ENCODE measurements at places on chromosomes 2 and 18.

DNA sequence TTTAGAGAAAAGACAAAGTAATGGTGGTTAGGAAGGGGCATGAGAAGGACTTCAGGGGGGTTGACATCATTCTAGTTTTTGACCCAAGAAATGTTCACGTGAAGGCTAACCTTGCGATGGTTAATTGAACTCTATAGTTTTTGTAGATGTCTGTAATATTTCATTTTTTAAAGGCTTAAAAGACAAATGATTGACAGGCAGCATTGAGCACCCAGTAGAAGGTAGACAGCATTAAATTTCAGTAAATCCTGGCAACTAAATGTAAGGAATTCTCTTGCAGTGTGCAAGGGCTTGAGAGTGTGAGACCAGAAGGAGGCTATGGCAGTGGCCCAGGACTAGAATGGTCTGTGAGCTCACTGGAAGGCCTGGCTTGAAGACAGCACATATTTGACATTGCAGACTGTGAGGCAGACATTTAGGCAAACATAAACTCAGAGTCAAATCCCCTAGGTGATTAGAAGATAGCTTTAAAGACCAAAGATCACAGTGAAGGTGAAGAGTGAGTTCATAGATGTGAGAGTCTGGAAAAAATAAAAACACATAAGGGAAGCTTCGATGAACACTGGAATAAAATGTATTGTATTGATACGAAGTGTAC lies 100.1 kb upstream of the MAP4K4 start:
- DNase-seq, result no peak

DNA sequence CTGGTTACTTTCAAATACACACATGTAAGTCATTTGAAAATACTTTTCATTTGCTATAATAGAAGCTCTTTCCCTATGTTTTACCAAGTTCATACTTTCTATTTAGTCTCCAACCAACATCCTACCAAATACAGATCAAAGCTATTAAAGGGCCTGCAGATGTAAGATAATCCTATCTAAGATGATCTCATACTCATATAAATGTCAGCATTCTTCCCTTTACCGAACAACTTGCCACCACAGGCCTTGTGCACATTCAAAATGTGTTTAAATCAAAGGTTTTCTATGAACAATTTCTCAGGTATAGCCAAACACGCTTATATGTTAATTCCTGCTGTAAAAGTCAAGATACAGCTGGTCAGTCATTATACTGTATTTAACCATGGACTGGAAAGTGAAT lies 23.3 kb downstream of the KCTD18 start:
- DNase-seq, result no peak

- DNase-seq, result no peak
These were observed 562.1 kb downstream of the NRXN1 start for GRCh38 chr2:50469784-50470183.

- no peak for DNase-seq
These were observed 498.5 kb downstream of the EIPR1 start for GRCh38 chr2:2879071-2879470.

DNA sequence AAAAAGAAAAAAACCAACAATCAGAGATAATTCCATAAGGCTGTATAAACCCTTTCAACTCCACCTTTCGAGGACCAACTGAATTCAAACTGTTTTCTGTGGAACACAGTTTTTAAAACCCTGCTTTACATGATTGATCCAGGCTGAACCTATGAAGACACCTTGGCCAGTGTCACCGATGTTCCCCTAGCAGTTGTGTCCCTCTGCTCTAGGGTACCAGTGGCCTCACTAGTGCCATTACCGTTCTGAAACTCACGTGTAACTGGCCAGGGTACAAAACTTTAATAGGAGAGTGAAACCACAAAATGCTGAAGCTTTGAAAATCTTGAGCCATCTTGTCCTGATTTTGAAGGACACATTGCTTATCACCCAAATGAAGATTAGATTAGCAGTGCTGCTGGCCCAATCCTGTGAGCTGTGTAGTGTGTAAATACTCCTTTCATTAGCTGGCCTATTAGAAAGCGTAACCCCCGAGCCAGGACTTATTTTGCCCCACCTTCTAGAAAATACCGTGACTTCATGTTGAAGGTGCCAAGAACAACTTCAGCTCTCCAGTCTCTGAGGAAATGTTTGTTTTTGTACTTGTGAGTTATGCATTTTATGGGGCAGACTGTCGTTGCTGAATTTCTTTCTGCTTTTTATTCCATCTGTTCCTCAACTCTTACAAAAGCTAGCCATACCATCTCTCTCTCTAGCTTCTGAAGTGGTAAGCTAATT lies 147.8 kb upstream of the MAP3K20 start:
- no peak for DNase-seq
